NCI-H460 (cell line): ENCODE measurements at places on chromosomes 2 and 18. TPM values are rescaled to one million over a fixed set of nuclear protein-coding genes. Genes with fewer than 3 reads are reported as not detected.

- no peak for DNase-seq
These were observed 919.3 kb upstream of the CDH2 start for GRCh38 chr18:29096079-29096770.

DNA sequence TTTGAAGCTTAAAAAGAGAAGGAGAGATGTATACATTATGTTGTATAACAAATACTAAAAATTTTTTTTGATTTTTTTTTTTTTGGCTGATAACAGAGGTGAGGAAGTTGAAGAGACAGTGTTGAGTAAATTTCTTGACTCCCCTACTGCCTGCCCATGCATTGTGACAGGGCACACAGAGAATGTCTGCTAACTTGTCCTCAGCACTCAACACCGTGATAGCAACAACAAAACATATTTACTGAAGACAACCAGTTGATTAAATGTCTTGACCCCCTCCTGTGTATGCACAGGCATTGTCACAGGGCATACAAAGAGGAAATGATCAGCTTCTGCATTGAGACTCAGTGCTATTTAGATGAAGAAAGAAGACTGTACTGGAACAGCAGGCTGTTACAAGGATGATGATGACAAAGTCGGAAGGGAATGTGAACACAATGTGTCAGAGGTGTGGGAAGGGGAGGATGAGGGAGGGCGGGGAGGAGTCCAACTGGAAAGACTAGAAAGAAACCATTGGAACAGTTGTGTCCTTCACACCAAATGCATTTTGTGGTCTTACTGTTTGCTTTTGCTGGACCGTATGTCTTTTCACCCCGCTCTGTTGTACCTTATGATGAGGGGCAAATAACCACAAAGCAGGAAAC, 89.5 kb downstream of the CERS6 start:
- DNase-seq: peak; percentile 58

GRCh38 chr2:1793868-1794445, 49.6 kb upstream of the PXDN start:
- no peak for DNase-seq

GRCh38 chr2:42930025-42930581, 137.7 kb upstream of the HAAO start:
- no peak for DNase-seq

The PNO1 gene
- total RNA-seq: 59.2 and 61.6 TPM in 2 replicates

DNA sequence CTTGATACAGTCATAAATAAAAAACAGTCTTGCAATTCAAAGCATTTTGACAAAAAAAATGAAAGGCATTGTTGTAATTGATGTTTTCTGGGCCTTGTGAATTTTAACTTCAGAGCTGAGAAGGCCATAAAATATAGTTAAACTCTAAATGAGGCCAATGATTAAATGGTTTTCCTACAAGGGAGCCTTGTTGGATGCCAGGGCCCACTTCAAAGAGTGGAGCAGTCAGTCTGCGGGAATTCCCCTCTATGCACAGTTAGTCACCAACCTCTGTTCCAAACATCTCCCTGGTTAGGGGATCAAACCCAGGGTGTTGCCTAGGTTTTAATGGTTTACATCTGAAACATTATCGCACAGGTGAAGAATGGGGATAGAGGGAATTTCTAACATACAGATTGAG, 143.4 kb downstream of the NCKAP5 start:
- DNase-seq: no peak

GRCh38 chr2:135585586-135585985, 54.3 kb downstream of the R3HDM1 start:
- no peak for DNase-seq
